Cortex of kidney (tissue), 1 donor: ENCODE measurements at places on chromosomes 16 and 17.

DNA sequence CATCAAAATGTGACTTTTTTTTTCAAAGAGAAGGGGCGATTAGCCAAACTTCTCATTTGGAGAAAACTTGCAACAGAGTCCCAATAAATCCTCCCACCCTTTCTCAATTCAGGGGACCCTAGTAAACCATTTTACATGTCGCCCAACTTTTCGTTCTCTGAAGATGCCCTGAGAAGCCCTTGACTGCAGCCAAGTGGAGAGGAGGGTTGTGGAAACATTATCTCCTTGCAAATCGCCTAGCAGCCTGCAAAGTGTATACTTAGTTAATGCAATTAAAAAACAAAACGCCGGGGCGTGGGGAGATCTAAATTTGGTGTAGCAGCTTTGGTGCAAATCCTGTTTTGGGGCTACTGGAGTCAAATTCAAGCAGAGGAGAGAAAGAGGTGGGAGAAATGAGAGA lies 1.2 kb upstream of the SHISA9 start:
- no peak for DNase-seq

DNA sequence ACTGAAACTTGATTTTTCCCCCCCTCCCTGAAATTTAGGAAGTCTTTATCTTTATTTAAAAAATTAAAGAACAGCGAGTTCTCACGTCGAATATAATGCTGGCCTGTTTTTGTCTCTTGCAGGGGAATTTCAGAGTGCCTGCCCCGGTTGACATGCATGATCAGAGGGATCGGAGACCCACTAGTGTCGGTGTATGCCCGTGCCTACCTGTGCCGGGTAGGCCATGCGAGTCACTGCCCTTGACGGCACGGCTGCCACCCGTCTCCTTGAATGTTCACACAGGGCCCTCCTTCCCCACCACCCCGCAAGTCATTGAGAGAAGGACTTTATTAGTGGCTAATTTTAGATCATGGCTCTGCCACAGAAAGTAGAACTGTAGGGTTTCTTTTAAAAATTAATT lies 54.7 kb downstream of the VPS35L start:
- DNase-seq: no peak

- no peak for DNase-seq
Measured at GRCh38 chr16:85275533-85276249, 163.4 kb upstream of the CIBAR2 start.

- DNase-seq: no peak
Measured at GRCh38 chr17:80790981-80791742, 200.5 kb upstream of the CHMP6 start.

DNA sequence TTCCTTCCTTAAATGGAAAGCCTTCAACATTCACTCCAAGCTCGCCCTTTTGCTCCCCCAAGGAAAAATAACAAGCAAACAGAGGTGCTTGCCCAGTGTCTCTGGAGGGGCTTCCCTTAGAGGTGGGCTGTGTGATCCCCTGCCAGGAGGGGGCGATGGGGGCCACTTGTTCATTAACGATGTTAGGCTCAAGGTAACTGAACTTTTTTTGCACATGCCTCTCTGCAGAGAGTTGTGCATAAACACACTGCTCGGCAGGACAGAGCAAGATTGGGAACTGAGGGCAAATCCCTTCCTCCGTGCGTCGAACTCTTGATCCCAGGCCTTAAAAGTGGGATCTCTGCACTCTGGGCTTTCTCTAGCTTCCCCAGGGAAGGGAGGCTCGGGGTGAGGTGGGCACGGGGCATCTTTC lies 15.5 kb upstream of the NAGLU start:
- DNase-seq: no peak

- DNase-seq: no peak
Measured at GRCh38 chr16:89257281-89257731, 39.8 kb downstream of the ZNF778 start.

DNA sequence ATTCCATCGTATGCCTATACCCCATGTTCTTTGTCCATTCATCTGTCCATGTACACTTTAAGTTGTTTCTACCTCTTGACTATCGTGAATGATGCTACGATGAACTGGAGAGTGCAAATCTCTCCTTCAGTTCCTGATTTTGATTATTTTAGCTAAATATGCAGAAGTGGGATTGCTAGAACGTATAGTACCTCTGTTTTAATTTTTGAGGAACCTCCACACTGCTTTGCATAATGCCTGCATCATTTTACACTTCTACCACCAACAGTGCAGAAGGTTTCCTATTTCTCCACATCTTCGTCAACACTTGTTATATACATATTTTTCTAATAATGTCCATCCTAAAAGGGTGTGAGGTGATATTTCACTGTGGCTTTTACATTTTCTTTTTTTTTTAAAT lies 43.9 kb downstream of the SDR42E1 start:
- DNase-seq: no peak

DNA sequence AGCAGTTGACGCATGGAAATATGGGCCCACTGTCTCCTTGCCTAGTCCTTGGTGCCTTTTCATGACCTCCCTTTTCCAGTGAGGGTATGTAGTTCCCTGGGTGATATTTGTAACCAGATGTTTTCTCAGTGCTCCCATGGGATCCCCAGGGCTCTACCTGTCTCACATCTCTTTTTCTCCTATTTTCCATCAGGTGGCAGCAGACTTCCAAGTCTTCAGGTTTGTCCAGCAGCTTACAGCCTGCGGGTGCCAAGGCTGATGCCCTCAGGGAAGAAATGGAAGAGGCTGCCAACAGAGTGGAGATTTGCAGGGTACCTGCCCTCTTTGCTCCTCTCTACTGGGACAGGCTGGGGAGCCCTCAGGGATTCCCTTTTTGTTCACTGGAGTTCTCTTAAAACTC lies 89.1 kb downstream of the ELAC2 start:
- DNase-seq: no peak

DNA sequence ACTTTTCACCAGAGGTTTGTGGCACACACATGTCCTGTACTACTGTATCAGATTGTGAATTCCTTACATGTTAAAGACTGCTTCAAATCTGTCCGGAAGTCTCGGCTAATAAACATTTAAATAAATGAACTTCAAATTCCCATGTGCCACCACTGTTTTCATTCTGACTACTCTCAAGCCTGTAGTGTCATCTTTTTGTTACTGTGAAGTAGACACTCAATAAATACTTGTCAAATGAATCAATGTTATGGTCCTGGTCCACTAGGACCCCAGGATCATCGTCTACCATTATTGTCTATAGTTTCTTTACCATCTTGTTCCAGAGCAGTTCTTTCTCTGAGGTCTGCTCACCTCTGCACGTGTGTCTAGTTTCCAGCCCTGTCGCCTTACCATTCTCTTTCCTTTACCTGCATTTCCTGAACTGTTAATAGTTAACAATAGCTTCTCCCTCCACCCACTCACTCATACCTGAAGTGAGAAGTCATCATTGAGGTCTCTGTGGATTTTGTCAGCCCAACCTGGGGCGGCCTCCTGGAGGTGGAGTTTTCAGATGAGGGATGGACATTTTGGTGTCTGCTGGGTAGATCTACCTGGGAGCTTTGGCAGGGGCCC lies 333.0 kb downstream of the SEC14L1 start:
- no peak for DNase-seq

GRCh38 chr17:7294614-7295153 lies at the start of gene YBX2:
Gene YBX2 (minus strand): TSS chr17:7294639. CDS start chr17:7294500, 139 bp downstream.
- DNase-seq: no peak

DNA sequence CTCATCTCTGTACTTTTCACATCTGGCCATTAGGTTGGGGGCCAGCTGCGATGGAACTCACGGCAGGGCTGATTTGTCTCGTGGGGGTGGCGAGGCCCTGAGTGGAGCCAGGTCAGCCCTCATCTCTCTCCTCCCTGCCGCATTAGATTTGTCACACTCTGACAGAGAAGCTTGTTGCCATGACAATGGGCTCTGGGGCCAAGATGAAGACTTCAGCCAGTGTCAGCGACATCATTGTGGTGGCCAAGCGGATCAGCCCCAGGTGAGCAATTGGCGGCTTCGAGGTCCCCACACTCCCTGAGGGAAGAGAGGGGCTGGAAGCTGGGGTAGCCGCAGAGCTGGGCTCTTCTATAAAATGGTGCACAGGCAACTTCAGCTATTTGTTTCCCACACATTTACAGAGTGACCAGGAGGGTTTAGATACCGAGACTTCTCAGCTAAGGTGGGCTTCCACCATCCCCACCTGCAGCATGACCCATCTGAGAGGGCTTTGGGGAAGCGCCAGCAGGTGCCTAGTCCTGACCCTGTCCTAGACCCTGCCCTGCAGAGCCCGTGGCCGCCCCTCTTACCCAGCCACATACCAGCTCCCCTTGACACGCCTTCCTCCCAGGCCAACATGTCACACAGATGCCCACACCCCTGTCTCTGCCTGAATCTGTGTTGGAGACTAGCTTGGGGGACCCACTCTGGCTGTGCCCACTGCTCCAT lies 8.4 kb downstream of the TMEM98 start:
- no peak for DNase-seq

DNA sequence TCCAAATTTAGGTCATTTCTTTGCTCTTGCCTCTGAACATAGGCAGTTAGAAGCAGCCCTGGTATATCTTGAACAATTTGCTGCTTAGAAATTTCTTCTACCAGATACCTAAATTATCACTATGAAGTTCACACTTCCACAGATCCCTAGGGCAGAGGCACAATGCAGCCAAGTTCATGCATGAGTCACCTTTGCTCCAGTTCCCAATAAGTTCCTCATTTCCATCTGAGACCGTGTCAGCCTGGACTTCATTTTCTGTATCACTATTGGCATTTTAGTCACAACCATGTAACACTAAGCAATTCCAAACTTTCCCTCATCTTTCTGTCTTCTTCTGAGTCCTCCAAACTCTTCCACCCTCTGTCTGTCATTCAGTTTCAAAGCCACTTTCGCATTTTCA lies 45.0 kb downstream of the KCNJ16 start:
- no peak for DNase-seq

DNA sequence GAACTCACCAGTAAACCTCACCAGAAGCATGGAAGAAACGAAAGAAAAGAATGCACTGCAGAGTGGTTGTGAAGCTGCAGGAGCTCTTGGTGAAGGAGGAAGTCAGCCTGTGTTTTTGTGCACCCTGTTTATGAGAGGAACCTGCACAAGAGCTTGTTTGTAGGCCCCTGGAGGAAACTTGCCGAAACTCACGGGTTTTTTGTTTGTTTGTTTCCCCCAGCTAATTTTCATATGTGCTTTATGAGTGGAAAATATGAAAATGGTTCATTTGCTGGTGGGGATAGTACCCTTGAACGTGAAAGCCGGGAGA lies 222.7 kb downstream of the C16orf95 start:
- DNase-seq: no peak
